Ovary (tissue), 10 donors: ENCODE measurements at places on chromosomes 12 and 14.

DNA sequence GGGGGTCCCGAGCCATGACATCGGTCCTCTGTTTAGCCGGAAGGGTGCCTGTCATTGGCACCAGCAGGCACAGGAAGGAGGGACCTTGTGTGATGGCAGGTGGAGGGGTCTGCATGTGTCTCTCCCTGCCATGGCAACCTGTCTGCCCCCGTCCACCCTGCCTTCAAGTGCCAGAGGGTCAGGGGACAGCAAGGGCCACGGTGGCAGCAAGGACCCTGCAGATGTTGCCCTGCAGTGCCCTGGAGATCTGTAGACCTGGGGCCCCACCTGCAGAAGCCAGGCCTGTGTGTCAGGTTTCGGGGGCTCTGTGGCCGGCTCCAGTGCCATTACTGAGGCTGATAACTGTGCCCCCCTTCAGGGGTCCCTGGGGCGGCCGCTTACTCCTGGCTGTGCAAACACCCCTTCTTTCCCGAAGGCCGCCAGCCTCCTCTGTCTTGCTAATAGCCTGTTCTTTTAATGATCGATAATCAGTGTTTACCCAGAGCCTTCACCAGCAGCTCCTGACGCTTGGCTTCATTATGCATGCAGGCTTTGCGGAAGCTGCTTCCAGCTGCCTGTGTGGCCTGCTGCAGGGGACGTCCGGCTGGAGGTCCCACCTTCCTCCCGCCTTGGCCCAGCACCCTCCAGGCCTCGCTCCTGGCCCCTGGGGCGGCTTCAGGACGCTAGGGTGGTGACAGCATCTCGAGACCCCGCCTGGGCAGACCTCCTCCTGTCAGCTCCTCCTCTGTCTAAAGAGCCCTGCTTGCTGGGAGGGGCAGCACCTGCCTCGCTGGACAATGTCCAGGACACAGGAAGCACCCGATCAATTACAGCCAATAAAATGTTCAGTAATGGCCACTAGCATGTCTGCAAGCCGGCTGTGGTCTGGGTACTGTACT is 153.0 kb downstream of the KIF26A start:
- peak; percentile 27 for DNase-seq

DNA sequence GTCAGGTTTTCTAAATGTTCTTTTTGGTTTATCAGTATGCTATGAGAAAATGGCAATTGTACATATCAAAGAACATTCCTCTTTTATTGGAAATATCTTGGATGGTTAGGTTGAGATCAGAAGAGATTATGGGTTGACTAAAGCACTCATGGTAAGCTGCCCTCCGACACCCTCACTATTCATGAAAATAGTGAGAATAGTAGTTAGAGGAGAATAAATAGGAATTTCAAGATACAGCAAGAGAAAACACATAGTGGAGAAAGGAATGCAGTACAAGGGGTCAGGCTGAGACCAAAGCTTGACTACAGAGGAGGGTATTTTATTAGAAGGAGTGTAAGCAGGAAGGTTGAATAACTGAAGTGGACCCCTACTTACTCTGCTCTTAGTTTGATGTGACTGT is 112.5 kb downstream of the PTPRQ start:
- no peak for DNase-seq

DNA sequence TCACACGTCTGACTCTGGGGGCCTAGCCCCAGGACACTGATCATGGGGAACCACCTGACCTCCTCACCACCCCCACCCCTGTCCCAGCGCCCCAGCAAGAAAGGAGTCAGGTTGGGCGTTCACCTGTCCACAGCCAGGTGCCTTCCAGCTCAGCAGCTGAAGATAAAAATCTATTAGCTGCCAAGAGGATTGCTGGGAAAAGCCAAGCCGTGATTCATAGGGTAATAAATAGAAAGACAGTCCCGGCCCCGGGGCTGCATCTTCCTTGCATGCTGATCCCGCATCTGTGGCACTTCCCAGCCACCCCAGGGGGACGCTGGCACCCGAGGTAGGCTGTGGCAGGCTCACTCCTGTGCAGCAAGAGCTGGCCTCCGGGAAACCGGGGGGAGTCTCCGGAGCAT is 70.2 kb upstream of the NCOR2 start:
- no peak for DNase-seq

DNA sequence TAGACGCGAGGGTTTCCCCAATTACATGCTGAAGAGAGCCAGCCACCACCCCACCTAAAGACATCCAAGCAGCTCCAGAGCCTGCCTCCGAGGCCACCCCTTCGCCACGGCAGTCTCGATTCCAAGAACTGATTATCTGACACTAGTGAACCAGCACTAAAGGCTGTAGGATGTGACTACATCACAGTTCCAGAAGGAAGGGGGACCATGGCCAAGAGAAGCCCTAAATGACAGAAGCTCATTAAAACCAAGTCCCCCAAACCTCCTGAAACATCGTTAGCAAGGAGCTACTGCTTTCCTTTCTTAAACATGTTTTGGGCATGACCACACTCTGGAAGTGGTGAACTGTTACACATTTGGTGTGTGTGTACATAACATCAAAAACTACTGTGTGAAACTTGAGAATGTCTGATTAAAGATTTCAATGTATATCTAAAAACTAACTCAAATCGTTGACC is 88.2 kb downstream of the DUSP16 start:
- DNase-seq, result no peak

DNA sequence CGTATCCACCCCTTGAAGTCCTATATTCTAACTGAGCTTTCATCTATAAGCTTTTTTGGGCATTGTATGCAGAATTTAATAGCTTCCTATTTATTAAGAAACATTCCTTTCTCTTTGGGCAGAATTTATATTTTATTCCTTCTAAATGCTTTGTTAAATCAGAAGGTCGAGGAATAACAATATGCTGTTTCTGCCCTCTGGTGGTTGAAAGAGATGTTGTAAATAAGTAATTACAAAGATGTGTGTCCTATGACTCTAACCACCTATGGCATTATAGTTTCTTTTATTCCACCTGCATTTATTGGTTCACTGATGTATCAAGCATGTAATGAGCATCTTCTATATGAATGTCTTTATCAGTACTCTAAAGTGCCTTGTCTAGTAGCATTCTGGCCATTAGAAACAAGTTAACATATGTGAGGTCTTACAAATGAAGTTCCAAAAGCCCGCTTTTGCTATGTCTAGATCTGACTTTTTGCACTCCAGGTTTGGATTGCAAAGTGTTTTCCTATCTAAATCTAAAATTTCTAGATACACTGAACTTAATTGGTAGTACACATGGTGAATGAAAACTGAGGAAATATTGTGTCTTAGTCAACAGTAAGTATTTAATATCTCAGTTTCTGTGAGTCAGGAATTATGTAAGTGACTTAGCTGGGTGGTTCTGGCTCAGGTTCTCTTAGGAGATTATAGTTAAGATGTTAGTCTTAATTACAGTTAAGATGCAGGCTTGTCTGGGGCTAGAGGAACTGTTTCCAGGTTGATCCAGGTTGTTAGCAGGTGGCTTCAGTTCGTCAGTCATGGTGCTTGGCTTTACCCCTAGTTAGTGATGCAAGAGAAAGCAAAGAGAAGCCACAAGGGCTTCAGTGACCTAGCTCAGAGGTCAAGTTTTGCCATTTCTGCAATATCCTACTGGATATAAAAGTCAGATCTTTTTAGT is 57.5 kb downstream of the PLEKHA5 start:
- DNase-seq, result no peak

DNA sequence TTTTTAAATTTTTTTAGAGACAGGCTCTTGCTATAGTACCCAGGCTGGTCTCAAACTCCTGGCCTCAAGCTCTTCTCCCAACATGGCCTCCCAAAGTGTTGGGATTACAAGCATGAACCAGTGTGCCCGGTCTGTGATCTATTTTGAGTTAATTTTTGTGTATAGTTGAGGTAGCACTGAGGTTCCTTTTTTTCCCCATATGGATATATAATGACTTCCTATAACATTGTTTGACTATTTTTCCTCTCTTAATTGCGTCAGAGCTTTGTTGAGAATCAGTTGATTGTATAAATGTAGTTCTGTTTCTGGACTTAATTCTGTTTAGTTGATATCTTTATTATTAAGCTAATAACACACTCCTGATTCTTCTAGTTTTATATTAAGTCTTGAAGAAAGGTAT is 8.6 kb upstream of the M6PR start:
- DNase-seq, result no peak

- DNase-seq, result no peak
Measured at GRCh38 chr14:34926552-34926951, 51.4 kb upstream of the BAZ1A start.

DNA sequence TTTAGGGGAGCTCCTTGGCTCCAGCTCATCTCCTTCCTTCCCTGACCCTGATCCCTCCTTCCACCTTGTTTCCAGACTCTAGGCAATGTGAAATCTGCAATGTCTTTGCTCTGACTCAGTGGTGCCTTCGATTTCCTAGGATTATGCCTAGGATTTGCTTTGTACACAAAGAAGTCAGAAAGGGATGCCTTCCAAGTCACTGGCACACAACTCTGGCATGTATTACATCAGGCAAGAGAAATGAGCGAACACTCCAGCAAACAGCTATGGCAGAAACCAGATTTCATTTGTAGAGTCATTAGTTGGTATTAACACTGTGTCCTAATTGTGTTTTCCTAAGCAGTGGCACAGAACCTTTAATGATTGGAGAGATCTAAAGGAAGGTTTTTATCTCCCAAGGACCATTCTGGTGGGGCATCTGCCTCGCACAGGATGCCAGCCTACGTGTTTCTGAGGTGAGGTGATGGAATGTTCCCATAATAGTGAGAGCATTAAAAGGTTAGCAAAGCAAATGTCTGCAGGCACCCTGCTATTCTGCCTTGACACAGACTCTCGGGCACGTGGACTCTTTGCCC is 84.9 kb downstream of the WSCD2 start:
- no peak for DNase-seq

- no peak for DNase-seq
Measured at GRCh38 chr12:32811686-32812392, 56.1 kb upstream of the YARS2 start.

- DNase-seq, result no peak
Measured at GRCh38 chr12:2826721-2827515, 7.9 kb downstream of the NRIP2 start.

DNA sequence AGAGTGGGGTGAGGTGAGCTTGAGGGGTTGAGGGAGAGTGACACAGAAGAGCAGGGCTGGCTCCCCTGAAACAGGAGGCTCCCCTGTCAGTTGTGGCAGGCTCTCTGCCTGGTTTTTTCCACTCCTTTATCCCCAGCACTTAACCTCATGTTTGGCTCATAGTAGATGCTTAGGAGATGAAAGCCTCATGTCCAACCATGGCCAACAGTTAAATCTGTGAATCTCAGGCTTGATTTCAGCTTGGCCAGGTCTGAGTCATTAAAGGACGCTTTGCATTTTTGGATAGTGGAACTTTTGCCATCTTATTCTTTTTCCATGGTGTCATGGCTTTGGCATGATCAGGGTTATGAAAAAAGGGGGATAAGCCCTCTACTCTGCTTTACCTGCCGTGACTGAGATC is 117.2 kb downstream of the CACNA1C start:
- no peak for DNase-seq

GRCh38 chr14:71208702-71209357 is 301.6 kb downstream of the PCNX1 start:
- DNase-seq, result no peak

GRCh38 chr14:102280376-102280962 is 24.5 kb downstream of the MOK start:
- DNase-seq, result no peak

- DNase-seq, result no peak
Measured at GRCh38 chr12:76866726-76867125, 12.1 kb downstream of the CSRP2 start.

DNA sequence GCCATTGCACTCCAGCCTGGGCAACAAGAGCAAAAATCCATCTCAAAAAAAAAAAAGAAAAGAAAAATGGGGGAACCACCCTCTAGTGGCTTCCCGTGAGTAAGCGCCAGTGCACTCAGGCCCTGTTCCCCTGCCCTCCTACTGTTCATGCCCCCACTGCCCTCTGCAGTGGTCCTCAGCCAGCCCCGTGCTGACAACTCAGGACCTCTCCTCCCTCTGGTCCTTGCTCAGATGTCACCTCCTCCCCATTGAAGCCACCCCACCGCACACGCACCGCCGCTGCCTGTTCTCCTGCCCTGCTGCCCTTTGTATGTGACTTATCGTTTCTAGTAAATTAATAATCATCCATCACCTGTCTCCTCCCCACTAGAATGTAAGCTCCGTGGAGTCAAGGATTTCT is 58.8 kb upstream of the DYNC1H1 start:
- peak; percentile 7 for DNase-seq

DNA sequence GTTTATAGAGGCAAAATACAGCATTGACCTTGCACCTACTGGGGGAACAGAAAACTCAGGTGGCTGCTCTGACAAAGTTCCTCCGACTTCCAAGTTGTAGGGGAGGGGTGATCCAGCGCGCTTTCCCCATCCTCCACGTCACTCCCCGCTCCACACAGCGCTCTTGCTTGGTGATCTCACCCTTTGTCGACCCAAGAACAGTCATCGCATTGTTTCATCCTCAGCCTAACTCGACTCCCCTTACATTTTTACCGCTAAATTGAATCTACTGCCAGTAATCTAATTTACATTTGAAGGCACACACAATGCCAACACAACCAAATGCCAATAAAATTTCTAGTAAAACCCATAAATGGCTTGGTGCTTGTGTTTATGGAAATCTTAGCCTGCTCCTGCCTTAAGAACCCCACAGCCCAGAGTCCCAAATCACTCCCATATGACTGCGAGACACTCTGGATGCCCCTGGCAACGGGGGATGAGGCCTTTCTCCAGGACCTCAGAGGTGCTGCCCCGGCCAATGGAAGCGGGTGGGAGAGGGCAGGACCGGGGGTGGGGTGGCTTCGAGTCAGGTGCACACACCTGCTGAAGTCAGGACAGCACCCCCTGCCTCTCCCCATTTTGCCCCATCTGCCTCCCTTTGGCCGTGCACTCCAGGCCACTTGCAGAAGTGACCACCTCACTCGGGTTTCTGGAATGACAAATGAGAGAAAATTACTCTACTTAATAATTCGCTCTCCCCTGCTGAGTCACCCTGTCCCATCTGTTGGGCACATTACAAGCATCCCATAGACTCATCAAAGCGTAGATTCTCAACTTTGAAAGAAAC is 98.2 kb upstream of the GSC start:
- DNase-seq, result no peak

- no peak for DNase-seq
Measured at GRCh38 chr14:106505366-106505765, 979.0 kb downstream of the TMEM121 start.
